Smooth muscle cell of the umbilical artery (primary cell): ENCODE measurements at places on chromosomes 5 and 9. TPM values are rescaled to one million over a fixed set of nuclear protein-coding genes. Genes with fewer than 3 reads are reported as not detected.

The IL3 gene
- total RNA-seq = not detected in 2 replicates

The PAX5 gene
- total RNA-seq = not detected in 2 replicates

The OGN gene
- total RNA-seq = 0.59 TPM in 1 of 2 replicates, not detected in the other

The ENG gene
- total RNA-seq = 16.0 and 31.6 TPM in 2 replicates

The ASPN gene
- total RNA-seq = 0.05 TPM in 1 of 2 replicates, not detected in the other

The LCN9 gene
- not detected in 2 replicates for total RNA-seq

The C5 gene
- 1.5 and 3.0 TPM in 2 replicates for total RNA-seq

The PCDHGB7 gene
- 8.3 and 10.1 TPM in 2 replicates for total RNA-seq

The ARID3C gene
- 0.18 TPM in 1 of 2 replicates, not detected in the other for total RNA-seq

The TPPP gene
- 0.30 and 0.37 TPM in 2 replicates for total RNA-seq

The STPG3 gene
- not detected in 2 replicates for total RNA-seq

The PCDHB13 gene
- 0.28 and 0.89 TPM in 2 replicates for total RNA-seq

The PCDHGB5 gene
- 30.9 and 34.3 TPM in 2 replicates for total RNA-seq

The SEPTIN8 gene
- total RNA-seq = 48.7 and 67.4 TPM in 2 replicates

The SPATA31A3 gene
- not detected in 2 replicates for total RNA-seq

The ARL14EPL gene
- total RNA-seq = not detected in 2 replicates

The KCNT1 gene
- total RNA-seq = not detected in 2 replicates

The ROR2 gene
- total RNA-seq = 19.9 and 20.5 TPM in 2 replicates

The CKMT2 gene
- 3.3 and 3.6 TPM in 2 replicates for total RNA-seq

The ZNF883 gene
- total RNA-seq = 1.2 and 3.2 TPM in 2 replicates

The CTSV gene
- 0.30 and 0.74 TPM in 2 replicates for total RNA-seq

The GGTA1 gene
- not detected in 2 replicates for total RNA-seq

The ARHGEF28 gene
- total RNA-seq = 3.0 and 8.1 TPM in 2 replicates

The HNRNPAB gene
- 40.7 and 57.1 TPM in 2 replicates for total RNA-seq
